MCF 10A (cell line): ENCODE measurements at places on chromosomes 16 and 17.

DNA sequence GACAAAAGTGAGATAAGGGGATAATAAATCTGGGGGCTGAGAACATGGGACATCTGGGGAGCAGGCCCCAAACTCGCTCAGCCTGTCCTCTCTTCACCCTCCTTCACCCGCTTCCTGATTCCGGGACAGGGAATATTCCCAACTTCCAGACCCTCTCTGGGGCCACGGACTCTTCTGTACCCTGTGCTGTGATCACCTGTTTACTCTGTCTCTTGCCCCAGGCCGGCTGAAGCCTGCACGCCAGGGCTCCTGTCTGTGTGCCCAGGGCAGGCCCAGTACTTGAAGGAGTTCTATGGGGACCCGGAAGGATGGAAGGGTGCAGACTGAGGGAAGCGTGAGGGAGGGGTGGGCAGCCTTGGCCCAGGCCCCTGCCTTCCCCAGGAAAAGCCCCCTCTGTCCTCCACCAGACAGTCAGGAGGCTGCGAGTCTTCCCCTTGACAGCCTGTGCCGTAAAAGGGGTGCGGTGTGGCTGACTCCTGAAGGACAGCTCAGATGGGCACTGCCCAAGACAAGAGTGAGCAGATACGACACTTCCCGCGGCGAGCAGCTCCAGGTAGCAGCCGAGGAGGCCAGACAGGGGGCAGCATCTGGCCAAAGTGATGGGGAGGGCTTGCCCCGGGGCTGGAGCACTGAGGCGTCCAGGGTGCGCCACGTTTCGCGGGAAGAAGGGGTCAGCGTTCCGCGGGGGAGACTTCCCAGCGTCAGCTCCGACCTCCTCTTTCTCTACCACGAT is 1.0 kb upstream of the CCNF start:
- DNase-seq = no peak

GRCh38 chr16:77273-77806 is 685 bp upstream of the MPG start:
- peak; percentile 42 for DNase-seq

- no peak for DNase-seq
Measured at GRCh38 chr17:7029659-7030058, 6.2 kb upstream of the SLC16A13 start.

DNA sequence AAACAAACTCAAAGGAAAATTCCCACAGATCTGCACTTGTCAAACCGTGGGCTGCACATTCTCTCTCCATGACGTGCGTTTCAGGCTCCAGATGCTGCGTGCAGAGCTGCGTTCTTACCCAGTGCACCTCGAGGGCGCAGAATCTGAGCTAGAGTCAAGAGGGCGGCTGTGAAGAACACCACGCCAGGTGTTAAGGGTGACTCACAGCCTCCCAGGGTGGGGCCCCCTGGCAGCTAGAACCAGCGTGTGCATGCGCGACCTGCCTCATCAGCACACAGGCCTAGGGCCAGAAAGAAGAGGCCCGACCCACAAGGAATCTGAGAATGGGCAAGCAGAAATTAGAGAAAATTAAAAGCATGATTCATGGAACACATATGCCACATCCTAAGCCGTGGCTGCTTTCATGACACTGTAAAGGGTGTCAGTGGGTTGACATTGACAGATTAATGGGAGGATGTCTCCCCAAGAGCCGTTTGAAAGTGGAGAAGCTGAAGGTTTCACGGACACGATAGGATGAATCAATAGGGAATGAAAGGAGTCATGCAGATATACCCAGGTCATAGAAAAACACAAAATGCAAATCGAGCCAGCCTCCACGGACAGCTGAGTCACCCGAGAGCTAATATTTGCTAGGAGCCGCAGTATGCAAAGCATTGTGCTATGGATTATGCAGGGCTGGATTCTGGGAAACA is 29.0 kb downstream of the MARCHF10 start:
- DNase-seq = peak; percentile 96

DNA sequence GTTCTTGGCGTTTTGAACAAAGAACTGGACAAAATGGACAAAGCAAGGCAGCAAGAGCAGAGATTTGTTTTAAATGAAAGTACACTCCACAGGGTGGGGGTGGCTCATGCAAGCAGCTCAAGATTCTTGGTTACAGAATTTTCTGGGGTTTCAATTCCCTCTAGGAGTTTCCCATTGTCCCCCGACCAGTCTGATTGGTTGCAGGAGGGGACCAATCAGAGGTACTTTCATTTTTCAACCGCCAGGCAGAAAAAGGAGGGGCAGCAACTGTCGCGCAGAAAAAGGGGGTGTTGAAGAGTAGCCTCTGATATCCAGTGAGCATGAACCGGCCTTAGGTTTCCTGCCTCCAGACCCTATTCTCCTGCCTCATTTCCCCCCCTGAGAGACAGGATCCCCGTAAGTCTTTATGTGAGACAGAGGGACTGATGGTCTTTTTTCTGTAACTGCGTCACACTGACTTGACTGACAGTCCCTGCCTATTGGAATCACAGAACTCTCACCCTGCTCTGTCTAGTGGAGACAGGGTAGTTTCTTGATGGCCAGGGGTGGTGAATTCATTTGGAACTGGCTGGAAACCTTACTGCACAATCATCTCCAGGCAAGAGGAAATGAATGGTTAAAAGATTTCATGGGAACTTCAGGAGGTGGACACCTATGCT is 59.4 kb upstream of the ALOX12 start:
- DNase-seq = no peak

DNA sequence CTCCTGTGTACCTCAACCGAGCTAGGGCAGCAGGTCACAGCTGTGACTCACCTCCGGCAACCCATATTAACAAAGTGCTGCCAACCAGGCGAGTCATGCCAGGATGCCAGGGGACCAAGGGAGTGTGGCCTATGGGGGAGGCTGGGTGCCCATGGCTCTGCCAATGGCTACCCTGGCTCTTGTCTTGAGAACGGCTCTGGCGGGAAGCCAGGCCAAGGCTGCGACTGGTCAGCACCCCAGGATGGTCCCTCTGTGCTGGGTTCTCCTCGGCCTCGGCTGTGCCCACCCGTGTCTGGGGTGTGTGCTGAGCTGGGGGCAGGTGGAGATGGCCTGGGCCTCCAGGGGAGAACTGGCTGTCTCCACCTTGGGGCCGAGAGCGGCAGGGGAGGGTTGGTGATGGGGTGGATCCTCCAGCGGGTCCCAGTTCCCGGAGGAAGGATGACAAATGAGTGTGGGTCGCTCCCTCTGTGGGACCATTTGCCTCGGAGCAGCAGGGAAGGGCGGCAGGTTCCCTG is 75.8 kb downstream of the MRC2 start:
- DNase-seq = peak; percentile 87

GRCh38 chr17:40556198-40556661 is 9.0 kb downstream of the CCR7 start:
- no peak for DNase-seq

GRCh38 chr17:42514867-42515266 is 21.2 kb upstream of the NAGLU start:
- no peak for DNase-seq

DNA sequence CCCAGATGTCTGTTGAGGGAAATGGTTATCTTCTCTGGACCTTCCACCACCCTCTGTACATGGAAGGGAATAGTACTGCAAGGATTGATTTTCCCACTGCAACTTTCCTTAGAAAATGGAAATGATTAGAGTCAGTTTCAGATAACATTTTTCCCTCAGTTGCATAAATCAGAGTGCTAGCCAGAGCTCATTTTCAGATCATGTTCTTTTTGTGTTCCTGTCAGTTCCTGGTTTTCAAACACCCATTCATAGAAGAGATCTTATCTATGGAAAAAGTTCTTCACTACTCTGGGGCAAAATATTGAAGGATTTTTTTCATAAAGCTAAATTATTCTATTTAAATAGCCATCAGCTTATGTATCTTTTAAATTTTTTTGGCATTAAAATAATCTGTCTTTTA is 11.7 kb upstream of the COX10 start:
- DNase-seq = no peak

DNA sequence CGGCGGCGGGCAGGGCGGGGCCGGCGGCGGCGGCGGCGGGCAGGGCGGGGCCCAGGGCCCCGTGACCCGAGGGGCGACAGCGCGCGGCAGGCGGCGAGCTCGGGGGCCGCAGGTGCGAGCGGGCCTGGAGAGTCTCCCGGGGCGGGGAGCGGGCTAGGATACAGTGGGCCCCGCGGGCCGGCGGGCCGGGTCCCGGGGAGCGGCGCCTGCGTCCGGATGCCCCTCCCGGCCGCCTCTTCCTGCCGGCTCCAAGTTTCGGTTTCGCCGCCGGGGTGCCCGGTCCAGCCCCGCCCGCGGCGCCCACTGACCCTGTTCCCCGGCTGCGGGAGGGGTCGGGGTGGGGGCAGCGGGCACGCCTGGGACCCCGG is at the start of gene RNF213:
Gene RNF213 (plus strand): TSS at position 62 of the 368 bp plus-strand sequence. CDS start 2,830 bp downstream, outside the sequence.
- DNase-seq = no peak

GRCh38 chr17:80845863-80846671 is 145.6 kb upstream of the CHMP6 start:
- no peak for DNase-seq

DNA sequence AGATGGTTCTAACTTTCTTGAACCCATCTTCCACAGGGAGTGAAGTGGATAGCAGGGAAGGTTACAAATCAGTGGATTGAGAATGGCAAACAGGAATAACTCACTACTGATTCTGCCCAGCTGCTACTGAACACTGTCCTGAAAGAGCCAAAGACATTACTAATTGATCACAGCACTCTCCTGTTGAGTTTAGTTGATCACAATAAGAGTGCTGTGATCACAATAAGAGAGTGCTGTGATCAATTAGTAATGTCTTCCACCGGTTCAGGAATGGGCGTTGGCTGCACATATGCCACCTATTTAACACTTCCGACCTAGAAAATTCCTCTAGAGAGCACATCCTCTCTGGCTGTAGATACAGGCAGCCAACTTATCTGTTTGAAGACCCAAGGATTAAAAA is 11.4 kb downstream of the CFAP97D1 start:
- DNase-seq = peak; percentile 77

DNA sequence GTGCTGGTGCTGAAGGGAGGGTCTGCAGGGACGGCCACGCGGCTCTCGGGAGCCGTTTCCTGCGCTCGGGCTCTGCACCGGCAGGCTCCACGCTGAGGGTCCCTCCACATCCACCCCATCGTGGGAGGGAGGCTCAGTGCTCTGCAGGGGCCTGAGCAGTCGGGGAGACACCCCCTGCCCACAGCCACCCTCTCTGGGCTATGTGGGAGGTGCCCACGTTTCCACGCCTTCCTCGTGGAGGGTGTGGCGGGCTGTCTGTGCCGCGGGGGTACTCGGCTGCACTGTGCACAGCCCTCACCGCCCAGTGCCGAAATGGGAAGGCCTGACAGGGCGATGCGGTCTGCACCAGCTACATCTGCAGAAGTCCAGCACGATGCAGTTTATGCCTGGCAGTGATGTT is 25.5 kb upstream of the ZNF750 start:
- no peak for DNase-seq

DNA sequence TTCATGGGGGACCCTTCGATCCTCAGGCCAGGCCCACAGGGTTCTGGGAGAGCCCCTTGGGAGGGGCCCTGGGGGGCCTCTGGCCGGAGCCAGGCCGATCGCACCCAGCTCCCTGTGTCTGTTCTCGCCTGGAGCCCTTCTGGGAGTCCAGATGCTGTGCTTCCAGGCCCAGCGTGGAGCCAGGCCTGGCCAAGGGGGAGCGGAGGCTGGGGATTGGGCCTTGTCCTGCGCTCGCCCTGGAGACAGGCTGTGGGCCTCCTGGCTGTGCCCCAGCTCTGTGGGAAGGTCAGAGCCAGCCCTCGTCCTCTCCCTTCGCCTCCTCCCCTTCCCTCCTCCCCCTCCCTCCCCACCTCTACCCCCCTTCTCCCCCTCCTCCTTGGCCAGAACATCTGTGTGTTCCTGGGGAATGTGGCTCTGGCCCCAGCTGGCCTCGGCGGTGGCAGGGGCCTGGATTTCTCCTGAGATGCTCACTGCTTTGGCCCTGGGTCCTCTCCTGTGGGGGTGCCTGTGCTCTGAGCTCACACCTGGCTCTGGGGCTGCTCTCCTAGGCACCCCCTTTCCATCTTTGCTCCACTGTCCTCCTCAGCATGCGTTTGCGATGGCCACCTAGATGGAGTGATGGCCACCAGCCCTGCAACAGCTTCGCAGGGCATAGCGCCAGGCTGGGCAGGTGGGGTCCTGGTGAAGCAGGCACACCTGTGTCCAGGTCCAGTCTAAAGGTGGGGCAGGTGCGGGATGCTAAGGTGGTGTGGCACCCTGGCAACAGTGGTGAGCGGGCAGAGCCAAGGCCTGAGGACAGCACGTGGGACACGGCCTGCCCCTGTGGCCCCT is 90.6 kb upstream of the CIBAR2 start:
- DNase-seq = no peak

DNA sequence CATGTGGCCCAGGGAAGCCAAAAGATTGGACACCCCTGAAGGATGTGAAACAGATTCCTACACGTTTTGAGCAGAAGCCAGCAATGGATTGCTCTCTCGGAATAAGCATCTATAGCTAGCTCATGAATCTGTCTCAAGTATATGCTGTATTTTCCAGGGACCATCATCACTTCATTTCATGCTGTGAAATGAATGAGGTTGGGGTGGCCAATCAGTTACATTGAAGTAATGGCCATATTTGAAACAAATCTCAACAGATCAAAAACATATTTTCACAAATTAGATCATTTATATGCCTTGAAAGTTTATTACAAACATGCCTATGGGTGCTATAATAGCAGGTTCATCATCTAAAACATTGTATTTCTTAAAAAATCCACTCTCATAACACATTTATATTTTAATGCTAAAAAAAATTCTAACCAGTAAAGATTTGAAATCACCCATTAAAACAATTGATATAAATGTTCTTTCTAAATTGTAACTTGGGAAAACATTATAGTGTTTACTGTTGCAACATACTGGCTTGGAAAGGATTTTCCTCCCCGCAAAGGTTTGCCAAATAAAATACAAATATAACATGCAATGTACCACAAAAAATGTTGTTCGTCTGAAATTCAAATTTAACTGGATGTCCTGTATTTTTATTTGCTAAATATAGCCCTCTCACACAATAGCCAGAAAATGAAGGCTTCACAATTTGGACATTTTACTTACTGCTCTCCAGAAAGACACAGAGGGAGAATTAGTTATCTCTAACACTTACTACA is 743.6 kb downstream of the KCNJ2 start:
- peak; percentile 56 for DNase-seq

GRCh38 chr17:73613271-73614233 is 30.7 kb downstream of the SDK2 start:
- DNase-seq = no peak

DNA sequence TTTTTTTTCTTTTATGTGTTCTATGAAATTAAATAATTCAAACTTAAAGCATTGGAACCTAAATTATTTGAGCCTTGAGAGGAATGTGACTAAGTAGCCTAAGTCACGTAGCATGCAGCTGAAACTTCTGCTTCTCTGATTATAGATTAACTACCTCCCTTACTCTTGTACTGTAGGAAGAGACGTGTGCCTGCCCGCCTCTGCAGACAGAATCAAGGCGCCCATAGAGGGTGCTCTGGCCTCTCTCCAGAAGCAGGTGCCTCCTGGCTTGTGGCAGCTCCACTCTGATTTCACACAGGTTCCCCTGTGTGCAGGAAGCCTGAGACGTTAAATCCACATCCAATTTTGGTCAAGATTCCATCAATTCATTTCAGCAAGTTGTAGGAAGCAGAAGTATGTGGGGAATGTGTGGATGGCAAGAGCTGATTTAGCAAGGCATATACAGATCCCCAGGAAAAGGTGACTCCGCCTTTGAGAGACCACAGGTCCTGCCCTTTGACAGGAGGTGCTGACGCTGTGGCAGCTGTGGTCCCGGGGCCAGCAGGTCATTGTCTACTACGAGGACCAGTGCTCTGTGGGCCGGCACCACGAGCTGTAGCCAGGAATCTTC is 1418.8 kb downstream of the CDH11 start:
- DNase-seq = no peak

- no peak for DNase-seq
Measured at GRCh38 chr17:45334231-45334630, 17.4 kb upstream of the MAP3K14 start.
